RCC 7860 (cell line): ENCODE measurements at places on chromosomes 11 and 22.

GRCh38 chr22:46122980-46123693 lies 27.2 kb upstream of the PPARA start:
- DNase-seq = no peak

DNA sequence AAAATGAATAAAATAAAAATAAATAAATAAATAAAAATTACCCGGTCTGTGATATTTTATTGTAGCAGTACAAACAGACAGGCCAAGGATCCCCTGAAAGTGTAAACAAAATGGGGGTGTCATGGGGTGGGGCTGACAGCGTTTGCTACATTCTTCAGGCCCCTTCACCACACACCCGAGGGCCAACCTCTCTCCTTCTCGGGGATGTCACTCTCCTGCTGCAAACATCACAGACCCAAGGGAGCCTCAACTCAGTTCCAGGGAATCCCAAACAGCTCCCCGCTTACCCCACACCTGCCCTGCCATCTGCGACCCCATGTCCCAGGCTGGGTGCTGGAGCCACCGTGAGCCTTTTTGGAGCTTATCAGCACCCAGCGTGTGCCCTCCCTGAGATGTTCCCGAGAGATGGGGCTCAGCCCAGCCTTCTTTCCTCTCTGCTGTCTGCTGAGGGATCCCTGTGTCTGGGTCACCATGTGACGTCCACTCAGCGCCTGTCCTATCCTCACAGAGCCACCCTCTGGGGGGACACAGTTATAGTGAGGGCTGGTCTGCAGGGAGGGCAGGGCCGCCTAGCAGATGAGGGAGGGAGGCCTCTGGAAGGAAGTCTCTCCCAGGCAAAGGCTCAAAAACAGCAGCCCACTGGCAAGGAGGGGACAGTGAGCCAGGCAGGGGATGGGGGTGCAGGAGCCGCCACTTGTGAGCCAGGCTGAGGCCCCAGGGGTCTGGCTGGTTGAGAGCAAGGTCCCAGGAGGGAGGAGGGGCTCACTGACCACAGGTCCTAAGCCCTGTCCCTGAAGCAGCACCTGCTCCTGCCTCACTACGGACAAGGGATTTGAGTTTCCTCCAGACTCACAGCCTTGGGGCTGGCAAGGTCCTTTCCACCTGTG lies 1041.6 kb downstream of the BRD1 start:
- no peak for DNase-seq

GRCh38 chr11:64048042-64048854 lies 12.5 kb downstream of the FLRT1 start:
- DNase-seq = no peak

DNA sequence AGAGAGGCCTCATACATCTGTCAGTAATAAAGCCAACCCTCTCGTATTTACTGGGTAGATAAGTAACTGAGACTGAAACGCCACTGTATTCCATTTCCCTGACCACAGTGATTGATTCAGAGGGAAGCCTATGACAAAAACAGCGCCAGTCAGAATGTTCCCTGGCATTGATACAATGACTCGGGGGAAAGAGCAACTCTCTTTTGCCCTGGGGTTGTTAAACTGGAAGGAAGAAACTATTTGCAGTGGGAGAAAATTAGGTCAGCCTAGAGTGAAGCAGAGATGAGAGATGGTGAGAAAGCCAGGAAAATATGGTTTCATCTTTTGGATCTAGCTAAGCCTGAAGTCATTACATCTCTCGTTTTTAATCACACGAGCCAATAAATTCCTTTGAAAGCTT lies 48.6 kb upstream of the RBFOX2 start:
- no peak for DNase-seq

GRCh38 chr11:78669249-78669648 lies 94.6 kb upstream of the NARS2 start:
- no peak for DNase-seq

GRCh38 chr11:72970557-72971118 lies 156.4 kb downstream of the ATG16L2 start:
- DNase-seq = no peak

DNA sequence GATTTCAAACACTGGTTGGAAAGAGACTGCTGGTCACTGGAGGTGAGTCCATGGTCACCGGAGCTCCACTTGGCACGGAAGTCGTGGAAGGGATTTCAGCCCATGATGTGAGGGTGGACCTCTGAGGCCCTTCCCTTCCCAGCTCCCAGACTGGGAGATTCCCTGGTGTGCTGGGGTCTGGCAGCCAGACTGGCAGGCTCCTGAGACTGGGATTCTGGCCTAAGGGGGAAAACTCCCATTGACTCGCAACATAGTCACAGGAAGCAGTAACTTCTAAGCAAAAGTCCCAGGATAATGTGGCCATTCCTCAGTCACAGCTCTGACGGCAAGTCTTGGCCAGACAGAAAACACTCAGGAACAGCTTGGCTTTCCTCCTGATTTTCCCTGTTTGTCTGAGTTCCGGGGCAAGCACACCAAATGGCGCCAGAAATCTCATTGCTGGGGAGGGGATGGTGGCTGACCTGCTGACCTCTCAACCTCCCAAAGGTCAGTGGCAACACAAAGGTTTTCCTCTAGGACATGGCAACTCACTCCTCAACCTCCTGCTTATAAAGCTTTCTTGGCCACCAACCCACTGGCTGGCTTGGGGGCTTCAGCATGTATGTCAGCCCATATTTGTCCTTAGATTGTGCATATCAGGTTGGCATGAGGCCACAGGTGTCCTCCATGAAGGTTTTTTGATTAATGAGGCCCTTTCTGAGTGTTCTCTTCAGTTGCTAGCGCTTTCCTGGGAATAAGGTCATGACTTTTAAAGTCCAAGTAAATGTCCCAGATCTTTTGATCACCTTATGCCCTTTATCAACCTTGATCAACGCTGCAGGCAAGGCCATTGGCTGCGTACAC lies 99.5 kb downstream of the CCDC81 start:
- peak; percentile 82 for DNase-seq

DNA sequence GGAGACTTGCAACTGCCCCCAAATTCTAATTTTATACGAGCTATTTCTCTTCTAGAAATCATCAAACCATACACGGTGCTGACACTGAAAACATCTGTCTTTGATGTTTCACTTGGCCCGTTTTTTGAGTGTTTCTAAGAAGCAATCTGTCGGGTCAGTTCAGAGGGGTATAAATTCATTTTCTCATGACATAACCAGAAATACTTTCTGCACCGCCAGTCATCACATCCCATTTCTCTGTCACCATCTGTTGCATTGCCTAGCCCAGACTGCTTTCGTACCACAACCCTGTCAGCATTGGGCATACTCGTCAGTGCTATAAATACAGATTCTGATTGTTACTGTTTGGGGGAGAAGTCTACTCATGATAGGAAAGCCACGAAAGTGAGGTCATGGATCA lies 63.1 kb upstream of the CCDC90B start:
- DNase-seq = no peak

- DNase-seq = no peak
Measured at GRCh38 chr11:69201764-69202370, 46.1 kb downstream of the SMIM38 start.

DNA sequence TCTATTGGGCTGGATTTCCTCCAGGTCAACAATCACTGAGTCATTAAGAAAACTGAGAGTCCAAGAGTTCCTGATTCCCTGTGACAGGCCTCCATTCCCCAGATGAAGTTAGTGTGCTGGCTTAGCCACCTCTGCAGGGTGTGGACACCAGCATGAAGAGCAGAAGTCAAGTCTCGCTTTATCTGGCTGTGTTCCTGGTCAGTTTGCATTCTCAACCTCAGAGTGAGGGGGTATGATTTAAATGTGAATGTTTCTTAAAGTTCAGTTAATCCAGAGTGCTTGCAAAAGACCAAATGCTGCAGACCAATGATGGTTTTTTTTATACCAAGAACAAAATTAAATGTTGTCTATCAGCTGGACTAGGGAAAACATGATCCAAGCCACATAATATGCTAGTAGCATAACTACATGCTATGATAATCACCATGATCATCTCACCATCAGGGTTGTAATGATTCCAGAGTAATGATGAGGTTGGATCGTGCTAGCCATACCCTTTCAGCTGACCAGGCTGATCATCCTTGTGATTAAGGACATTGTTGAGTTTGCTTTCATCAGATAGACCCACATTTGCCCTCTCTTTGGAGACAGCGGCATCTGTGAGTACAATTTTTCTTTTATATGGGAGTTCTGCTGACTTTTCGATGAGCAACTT lies 145.8 kb upstream of the ARHGAP20 start:
- no peak for DNase-seq

- DNase-seq = no peak
Measured at GRCh38 chr22:40285513-40285912, 60.8 kb upstream of the ADSL start.

DNA sequence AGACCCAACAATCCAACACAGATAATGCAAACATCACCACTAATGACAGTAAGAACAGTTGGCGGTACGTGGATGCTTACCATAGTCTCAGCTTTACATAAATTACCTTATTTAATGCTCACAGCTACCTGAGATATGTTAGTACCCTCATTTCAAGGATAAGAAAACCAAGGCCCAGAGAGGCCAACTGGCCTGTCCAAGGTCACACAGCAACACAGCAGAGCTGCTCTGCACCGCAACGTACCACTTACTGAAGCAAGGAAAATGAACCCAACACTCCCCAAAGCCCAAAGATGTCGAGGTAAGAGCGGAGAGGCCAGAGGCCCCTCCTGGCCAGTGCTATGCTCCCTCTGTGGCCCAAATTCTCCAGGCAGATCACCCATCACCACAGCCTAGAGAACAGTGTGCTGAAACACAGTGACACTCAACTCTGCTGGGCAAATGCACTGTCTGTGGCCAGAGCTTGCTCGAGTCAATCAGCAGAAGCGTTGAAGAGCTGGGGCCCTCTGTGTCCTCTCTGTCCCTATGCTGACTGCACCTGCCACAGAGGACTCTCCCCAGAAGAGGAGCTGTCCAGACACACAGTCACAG lies 14.0 kb downstream of the SHANK2 start:
- no peak for DNase-seq

GRCh38 chr11:61694946-61695706 lies 14.9 kb downstream of the DAGLA start:
- peak; percentile 3 for DNase-seq

DNA sequence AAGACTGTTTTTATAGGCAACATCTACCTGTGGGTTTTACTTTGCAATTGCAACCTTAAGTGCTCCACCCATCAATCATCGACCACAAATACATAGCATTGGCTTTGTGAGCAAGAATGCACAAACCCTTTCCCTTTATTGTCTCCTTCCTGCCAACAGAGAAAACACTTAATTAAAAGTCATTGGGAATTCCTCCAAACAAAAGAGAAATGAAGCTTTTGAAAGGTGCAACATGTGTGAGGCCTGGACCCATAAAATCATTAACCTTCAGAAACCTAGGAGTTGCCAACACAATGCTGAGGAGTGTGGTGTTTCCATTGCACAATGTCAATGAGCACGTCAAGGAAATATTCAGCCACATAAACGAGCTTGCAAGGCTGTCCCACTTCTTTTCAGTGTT lies 223.2 kb downstream of the BLID start:
- DNase-seq = no peak

DNA sequence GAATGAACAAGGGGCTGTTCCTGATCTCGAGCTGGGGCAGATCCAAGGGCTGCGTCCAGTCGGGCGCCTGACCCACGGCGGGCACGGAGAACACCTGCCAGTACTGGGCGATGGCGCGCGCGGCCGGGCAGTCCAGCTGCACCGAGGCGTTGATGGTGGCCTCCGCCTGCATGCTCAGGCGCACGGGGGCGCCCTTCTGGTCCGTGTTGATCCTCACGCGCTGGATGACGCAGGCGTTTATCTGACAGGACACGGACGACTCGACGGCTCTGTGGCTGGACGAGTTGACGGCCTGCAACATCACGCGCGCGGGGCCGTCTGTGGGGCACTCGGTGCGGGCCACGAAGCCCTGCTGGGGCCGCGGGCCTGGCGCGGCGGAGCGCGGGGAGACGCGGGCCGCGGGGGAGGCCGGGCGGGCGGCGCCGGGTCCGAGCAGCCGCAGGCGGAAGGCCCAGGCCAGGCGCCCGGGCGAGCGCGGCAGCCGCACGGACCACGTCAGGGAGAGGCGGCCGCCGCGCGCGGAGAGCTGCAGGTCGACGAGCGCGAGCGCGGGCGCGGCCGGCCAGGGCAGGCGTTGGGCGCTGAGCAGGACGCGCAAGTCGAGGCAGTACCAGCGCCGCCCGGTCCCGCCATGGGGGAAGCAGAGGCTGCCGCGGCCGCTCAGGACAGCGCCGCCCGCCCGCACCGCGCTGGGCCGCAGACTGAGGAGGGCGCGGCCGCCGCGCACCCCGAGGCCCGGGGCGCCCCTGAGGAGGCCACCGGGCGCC lies 511 bp downstream of the PKDREJ start:
- DNase-seq = no peak
